ENCODE measurements at places on chromosomes 11 and 22.

- no peak for DNase-seq
Observed at GRCh38 chr11:122995526-122995925, 13.9 kb upstream of the BSX start.

- DNase-seq = no peak
Observed at GRCh38 chr11:119000906-119001305, 3.0 kb downstream of the CENATAC start.

- no peak for DNase-seq
Observed at GRCh38 chr11:59261150-59261549, 48.4 kb upstream of the MPEG1 start.

DNA sequence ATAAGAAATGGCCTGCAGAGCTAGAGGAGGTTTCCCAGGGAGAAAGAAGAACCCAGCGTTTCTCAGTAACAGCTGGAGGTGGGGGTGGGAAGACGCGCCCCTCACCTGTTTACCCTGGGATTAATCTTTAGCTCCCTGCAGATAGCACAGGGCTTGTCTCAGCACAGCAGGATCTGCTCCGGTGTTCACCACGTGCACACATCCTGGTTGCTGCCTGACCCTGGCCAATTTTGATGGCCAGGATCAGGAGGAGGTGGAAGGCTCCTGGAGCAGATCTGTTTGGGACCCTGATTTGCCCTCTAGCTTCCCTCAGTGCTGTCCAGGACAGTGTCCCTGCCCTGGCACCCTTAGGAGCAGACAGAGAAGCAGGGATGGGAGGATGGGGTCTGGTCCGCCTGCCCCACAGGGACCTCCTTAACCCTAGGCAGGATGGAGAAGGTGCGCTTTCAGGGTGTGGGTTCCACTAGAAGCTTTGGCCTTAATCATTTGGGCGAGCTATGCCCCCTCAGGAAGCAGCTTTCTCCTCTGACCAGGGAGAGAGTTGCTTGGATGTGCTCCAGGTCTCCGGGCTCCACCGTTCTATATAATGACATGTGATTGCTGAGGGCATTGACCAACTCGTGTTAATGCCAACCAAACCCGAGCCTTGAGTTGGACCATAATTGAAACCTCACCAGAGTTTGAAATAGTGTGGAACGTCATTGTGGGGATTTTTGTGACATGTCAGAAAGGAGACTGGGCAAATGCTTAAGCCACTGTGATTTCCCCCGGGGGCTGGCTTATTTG lies 19.3 kb downstream of the UPB1 start:
- no peak for DNase-seq

- no peak for DNase-seq
Observed at GRCh38 chr11:126886636-126887035, 113.9 kb downstream of the KIRREL3 start.

- no peak for DNase-seq
Observed at GRCh38 chr11:17684550-17684949, 34.8 kb upstream of the MYOD1 start.

All from stimulated activated CD4-positive, alpha-beta T cell treated with anti-CD3 and anti-CD28 coated beads, Interleukin-4, amount 100 ng/mL, for 4 hours (primary cell).